Foreskin keratinocyte (primary cell): ENCODE measurements at places on chromosomes 12 and 14. TPM values are rescaled to one million over a fixed set of nuclear protein-coding genes. Genes with fewer than 3 reads are reported as not detected.
A peak's percentile ranks its signal among the peaks of the same experiment; 100 is the strongest.

The FGF6 gene
- not detected in 2 replicates for total RNA-seq

The NR4A1 gene
- total RNA-seq: 3.0 and 3.5 TPM in 2 replicates

The CFAP54 gene
- total RNA-seq: 0.78 and 0.85 TPM in 2 replicates

The EML5 gene
- total RNA-seq: 0.39 and 0.78 TPM in 2 replicates

DNA sequence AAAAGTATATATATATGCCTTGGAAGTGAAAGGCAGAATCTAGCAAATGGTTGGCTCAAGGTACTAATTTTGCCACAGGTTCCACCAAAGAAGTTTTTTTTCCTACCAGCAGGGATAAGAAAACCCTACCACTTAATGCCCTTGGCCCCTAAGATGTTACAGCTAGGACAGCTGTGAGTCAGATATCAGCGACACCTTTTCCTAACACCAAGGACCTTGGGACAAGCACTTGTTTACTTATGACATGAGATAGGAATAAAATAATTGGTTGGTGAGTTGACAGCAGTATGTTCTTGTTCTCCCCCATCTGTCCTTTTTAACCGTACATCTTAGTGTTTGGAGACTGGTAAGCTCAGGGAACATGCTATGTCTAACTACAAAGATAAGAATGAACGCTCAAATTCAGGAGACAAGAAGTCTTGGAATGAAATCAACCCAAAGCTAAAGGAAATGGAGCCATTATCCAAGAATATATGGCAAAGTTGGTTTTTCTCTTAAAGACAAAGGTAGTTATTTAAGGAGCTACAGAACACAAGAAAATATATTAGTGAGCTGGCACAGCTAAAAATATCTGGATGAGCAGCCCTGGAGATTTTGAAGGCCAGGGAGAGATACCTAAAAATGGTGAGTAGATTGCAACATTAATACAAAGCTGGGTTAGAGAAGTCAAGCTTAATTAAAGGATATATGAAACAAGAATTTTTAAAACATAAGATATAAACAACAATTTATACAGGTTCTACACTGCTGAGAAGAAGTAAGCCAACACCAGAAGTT is 126.8 kb downstream of the TMTC1 start:
- DNase-seq: no peak

- DNase-seq: no peak
Observed at GRCh38 chr14:31371646-31372045, 48.7 kb downstream of the HEATR5A start.

DNA sequence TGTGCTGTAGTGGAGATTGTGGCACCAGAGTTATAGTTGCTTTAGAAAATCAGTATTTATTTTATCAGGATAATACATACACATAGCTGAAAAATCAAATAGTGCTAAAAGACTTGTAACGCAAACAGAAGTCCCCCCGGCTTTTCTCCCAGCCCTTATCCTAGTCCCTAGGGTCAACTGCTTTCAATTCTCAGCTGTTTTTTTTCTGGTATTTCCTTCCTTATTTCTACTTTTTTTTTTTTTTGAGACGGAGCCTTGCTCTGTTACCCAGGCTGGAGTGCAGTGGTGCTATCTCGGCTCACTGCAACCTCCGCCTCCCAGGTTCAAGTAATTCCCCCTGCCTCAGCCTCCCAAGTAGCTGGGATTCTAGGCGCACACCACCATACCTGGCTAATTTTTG is 8.4 kb upstream of the CTDSP2 start:
- DNase-seq: no peak

DNA sequence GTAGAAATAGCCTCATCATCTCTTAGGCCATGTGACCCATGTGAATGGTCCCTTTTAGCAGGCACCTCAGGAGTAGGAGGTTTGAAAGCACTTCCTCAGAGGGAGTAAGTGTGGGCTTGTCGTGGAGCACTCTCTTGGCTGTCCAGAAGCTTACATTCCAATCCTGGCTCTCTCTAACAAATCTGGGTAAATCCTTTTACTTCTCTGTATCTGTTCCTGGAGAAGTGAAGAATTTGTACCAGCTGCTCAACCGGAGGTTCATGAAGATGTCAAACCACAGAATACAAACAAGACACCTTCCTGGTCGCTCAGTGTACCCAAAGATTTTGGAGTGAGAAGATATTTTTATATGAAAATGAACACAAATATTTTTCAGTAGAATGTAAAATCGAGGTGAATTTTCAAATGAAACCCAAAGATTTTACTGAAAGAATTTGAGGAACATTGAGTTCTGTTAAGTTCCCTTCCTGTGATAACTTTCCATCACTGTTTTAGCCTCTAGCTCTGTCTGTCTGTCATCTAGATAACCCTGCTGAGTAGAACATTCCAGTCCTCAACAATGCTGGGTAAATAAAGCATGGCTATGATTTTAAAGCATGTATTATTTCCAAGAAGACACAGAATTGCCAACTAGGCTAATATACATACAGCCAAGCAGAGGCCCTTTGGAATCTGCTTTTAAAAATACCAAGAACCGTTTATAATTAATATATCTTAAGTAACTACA is 263.9 kb upstream of the RGS6 start:
- DNase-seq: no peak

DNA sequence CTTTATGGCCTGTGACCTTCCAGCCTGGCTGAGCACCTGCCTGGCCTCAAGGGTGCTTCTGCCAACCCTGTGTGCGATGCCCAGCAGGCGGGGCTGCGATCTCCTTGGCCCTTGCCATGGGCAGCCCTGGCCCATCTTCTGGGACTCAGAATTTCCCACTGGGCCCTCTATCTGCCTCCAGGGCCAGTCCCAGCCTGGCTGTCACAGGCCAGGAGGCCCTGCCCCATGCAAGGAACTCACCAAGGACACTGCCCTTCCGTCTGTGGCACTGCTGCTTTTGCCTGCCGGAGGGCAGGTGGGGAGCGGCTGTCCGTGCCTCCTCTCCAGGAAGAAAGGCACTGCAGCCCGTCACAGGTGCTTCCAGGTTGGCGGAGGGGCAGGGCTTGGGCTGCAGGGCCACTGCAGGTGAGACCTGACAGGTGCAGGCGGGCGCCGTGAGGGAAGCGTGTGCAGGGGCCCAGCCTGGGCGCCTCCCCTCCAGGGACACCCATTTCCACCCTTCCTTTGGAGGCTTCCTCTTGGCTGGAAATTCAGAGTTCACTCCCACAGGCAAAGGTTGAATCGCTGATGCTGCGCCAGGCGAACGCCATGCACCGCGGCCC is 177.8 kb downstream of the KIF26A start:
- no peak for DNase-seq

- no peak for DNase-seq
Observed at GRCh38 chr14:105203057-105203531, 22.0 kb upstream of the NUDT14 start.

DNA sequence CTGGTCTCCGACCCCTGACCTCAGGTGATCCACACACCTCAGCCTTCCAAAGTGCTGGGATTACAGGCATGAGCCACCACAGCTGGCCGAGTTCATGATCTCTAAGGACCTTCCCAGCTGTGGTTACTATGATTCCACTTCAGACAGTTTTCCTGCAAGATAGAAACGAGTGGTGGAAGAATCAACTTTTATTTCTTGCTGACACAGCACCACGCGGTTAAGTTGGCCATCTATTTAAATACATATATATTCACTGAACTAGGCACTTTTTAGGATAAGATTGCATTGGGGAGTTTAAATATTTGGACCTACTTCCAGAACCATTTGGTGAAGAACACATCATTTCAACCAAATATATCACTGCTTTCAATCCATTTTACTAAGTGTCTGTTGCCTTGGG is 213.4 kb downstream of the TBX5 start:
- no peak for DNase-seq

DNA sequence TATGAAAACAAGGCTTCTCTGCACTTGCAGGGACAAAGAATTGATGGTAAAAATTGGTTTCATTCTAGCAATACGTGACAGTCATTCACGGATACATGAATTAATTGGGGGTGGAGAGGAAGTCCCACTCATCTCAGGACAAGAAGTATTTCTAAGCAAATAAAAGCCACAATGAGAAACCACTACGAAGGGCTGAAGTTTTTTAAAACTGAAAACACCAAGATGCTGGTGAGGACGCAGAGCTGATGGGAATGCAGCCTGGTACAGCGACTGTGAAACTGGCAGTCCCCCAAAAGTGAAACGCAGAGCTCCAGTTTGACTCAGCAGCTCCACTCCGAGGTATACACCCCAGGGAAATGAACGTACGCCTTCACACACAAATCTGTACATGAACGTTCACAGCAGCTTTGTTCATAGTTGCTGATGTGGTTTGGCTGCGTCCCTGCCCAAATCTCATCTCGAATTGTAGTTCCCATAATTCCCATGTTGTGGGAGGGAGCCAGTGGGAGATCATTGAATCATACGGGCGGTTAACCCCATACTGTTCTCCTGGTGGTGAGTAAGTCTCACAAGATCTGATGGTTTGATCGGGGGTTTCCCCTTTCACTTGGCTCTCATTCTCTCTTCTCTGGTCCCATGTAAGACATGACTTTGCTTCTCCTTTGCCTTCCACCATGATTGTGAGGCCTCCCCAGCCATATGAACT is 89.0 kb downstream of the SCARB1 start:
- DNase-seq: peak; percentile 89

GRCh38 chr12:21538061-21538653 is 12.1 kb downstream of the SPX start:
- peak; percentile 47 for DNase-seq

DNA sequence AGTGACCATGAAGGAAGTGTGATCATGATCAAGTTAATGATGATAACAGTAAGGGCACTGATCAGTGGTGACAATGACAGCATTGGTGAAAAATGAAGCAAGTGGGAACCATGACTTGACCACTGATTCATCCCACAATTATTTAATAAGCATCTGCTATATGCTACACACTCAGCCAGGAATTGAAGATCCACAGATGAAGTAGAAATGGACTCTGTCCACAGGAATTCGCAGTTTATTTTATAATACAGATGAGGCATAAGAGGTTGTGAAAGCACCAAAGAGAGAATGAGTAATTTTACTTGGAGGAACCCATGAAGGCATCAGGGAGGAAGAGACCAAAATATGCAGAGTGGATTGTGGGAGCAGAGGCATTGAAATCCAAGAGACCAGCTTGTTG is 33.8 kb upstream of the SMUG1 start:
- DNase-seq: peak; percentile 88

DNA sequence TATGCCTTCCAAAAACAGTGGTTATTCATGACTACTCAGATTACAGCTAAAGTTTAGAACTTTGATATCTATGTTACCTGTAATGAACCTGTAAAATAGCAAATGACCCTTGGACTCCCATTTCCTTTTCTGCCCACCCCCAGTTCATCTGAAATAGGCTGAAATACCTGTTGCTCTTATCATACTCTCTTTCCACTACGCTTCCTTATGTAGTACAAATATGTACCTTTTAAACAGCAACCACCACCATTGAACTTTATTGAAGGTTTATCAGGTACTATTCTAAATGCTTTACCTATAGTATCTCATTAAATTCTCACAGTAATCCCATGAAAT is 239.7 kb downstream of the SSPN start:
- DNase-seq: no peak

DNA sequence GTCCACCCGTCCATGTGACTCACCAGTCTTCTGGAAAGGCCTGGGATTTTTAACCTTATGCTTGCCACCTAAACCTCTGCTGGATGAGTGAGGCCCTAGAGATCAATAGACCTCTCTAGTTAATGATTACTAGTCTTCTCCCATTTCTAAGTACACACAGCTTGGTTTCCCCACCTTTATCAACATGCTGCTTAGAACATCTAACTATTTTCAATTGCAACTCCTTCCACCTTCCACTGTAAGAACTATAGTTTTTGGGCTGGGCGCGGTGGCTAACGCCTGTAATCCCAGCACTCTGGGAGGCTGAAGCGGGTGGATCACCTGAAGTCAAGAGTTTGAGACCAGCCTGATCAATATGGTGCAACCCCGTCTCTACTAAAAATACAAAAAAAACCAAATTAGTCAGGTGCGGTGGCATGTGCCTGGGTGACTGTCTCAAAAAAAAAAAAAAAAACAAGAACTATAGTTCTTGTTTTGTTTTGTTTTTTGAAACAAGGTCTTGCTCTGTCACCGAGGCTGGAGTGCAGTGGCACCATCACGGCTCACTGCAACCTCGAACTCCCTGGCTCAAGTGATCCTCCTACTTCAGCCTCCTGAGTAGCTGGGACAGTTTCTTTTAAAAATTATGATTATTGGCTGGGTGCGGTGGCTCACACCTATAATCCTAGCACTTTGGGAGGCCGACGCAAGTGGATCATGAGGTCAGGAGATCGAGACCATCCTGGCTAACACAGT is 18.7 kb upstream of the MDM2 start:
- no peak for DNase-seq

DNA sequence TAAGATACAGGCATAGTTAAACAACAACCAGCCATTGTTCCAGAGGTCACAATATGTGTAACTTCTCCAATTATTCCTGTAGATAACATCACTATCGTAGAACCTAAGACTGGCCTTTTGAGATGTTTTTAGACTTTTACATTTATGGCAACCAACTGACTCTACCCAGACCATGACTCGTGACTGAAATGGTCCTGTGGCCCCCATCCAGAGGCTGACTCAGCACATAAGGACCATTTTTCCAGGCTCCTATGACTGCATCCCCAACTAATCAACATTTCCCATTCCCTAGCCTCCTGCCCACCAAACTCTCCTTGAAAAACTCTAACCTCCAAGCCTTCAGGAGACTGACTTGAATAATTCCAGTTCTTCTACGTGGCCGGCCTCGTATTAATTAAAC is 52.6 kb upstream of the NID2 start:
- no peak for DNase-seq
